ENCODE measurements at places on chromosomes 3 and 15. TPM values are rescaled to one million over a fixed set of nuclear protein-coding genes. Genes with fewer than 3 reads are reported as not detected.

GRCh38 chr3:157154563-157155330 is 5.2 kb downstream of the CCNL1 start:
- DNase-seq, result no peak

CRABP1 gene
- not detected for total RNA-seq

IL1RAP gene
- total RNA-seq, result 32.9 TPM

GRCh38 chr3:135161425-135161824 is 366.4 kb downstream of the EPHB1 start:
- DNase-seq, result no peak

DNA sequence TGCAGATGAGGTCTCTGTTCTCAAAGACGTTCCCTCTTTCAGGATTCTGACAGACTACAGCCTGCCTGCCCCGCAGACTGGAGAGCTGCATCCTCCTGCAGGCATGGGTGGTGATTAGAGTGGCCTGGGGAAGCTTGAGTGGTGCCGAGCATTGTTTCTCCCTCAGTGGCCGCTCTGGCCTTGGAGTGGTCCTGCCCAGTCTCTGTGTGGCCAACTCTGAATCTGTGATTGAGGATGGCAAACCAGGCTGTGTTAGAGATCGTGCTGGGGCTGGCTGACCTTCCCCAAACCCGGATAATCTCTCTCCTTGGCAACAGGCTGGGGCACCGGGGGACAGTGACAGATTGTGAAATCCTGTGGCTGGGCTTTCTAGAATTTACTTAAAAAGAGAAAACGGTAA is 11.0 kb upstream of the ADCY5 start:
- no peak for DNase-seq

DNA sequence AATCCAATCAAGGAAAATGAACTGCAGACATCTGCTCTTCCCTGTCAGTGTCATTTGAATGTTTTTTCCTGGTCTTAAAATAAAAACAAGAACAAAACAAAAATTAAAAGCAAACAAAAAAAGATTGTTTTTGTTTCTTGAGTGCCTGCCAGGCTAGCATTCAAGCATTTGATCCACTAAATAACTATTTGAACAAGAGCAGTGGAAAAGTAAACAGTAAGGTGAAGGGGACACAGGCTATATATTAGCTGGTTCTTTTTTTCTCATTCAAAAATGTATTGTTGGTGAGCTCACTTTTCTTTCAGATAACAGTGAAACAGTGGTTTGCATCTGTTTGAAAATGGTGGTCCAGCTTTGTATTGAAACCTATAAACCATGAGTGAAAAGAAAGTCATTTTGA is 586.9 kb upstream of the SGO1 start:
- DNase-seq, result no peak

DNA sequence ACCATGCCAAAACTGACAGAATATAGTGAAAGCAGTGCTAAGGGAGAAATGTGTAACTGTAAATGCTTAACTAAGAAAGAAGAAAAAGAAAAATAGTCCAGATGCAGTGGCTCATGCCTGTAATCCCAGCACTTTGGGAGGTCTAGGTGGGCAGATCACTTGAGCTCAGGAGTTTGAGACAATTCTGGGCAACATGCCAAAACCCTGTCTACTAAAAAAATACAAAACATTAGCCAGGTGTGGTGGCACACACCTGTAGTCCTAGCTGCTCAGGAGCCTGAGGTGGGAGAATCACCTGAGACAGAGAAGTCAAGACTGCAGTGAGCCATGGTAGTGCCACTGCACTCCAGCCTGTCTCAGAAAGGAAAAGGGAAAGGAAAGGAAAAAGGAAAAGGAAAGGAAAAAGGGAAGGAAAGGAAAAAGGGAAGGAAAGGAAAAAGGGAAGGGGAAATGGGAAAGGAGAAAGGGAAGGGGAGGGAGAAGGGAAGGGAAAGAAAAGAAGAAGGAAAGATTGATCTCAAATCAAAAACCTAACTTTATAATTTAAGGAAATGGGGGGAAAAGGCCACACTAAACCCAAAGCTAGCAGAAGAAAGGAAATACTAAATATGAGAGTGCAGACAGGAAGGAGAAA is 20.3 kb downstream of the C3orf33 start:
- DNase-seq, result no peak

CLRN1 gene
- total RNA-seq, result not detected

GRCh38 chr3:60160822-60161748 is 1090.2 kb downstream of the FHIT start:
- no peak for DNase-seq

ACKR4 gene
- 13.5 TPM for total RNA-seq

DNA sequence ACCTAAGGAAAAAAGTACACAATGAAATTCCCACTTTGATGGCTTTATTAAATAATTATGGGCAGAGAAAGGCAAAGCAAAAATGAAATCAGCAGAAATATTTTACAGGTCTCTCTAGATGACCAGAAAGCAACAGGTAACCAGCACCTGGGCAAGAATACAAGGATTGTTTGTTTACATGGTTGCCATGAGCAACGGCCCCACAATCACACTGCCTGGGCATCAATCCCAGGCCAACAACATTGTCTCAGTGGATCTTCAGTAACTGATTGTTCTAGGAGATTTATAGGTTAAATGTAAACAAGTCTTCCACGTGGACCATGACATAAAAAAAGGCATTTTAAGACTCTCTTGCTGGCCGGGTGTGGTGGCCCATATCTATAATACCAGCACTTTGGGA is 82.6 kb downstream of the PDZRN3 start:
- DNase-seq, result no peak

- DNase-seq, result no peak
Observed at GRCh38 chr15:35064576-35065190, 20.4 kb downstream of the NANOGP8 start.

DNA sequence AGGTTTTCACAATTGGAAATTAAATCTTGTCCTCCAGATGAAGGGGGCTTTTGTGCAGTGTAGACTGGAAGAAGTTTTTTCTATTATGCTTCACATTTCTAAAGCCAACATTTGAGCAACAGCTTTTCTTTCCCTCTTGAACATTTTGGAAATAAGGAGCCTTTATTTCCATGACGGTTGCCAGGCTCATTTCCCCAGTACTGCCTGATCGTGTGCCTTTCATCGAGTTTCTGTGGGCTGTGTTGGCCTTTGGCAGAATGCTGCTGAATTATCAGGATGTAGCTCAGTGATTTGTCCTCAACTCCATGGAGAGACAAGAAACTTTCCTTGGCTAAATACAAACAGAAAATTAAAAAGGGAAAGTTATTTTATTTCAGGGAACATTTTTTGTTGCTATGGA is 314.8 kb upstream of the LRRC3B start:
- no peak for DNase-seq

CRTAP gene
- 419 TPM for total RNA-seq

DNA sequence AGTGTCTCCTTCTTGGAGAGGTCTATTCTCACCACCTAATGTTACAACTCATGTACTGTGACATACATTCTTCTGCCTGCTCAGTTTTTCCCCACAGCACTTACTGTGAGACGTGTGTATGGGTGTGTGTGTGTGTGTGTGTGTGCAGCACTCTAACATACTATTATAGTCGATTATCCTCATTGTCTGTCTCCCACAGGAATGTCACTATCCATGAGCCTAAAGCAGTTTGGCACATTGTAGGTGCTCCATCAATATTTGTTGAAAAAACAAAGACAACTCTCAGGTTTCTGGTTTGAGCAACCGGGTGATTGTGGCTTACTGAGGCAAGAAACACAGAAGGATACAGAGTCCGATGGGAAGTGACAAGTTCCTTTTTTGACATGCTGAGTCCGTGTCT is 8.6 kb upstream of the ZNF148 start:
- no peak for DNase-seq

C3orf70 gene
- total RNA-seq, result 14.2 TPM

DNA sequence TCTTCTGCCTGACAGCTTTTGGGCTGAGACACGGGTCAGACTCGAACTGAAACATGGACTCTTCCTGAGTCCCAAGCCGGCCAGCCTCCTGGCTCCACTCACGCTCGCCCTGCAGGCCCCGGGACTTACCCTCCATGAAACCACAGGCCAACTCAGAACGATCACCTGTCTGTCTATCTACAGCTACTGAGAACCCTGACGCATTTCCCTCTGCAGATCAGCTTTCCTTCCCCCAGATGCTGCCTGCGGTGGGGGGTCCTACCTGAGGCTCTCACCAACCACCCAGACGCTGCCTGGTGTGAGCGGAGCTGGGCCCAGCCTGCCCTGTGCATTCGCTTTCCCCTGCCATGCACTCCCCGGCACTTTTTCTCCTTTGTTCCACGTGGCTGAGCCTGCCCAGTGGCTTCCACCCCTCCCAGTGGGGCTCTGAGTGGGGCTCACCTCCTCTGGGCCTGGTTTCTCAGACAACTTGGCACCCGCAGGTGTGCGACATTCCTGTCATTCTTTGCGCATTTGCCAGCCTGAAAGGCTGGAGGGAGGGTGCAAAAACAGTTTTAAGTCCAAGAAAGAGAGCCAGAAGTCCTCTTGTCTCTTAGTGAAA is 60.2 kb downstream of the PLXNA1 start:
- no peak for DNase-seq

HESX1 gene
- total RNA-seq, result 2.0 TPM

DNA sequence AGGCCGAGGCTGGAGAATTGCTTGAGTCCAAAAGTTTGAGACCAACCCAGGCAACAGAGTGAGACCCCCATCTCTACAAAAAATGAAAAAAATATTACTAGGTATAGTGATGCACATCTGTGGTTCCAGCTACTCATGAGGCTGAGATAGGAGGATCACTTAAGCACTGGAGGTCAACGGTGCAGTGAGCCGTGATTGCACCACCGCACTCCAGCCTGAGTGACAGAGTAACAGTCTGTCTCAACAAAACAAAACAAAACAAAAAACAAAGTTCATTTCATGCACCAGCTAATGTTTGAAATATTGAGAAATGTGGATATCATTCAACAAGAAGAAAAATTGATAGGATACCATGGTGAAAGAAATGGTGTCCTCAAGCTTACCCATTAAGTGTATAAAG is 450.5 kb upstream of the TPRG1 start:
- DNase-seq, result no peak

GRCh38 chr3:101849714-101850245 is 466 bp downstream of the NFKBIZ start:
- DNase-seq, result no peak

DNA sequence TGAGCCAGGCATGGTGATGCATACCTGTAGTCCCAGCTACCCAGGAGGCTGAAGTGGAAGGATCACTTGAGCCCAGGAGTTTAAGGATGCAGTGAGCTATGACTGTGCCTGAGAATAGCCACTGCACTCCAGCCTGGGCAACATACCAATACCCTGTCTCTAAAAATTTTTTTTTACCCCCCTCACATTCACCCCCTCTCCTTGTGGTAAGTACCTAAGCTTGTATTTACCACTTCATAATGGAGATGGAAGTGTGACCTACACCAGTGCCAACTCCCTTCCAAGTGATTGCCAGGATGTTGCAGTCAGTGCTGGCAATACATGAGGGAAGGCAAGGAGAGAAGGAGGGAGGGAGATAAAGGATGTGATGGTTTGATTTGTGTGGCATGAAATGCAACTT is 84.2 kb downstream of the LRRC28 start:
- DNase-seq, result no peak

TRPM1 gene
- total RNA-seq, result not detected

- DNase-seq, result no peak
Observed at GRCh38 chr3:186552408-186553031, 8.3 kb upstream of the CRYGS start.

- DNase-seq, result no peak
Observed at GRCh38 chr3:42052484-42053351, 38.4 kb upstream of the TRAK1 start.

- DNase-seq, result no peak
Observed at GRCh38 chr3:103184772-103185171, 750.0 kb downstream of the ZPLD1 start.

LRRC3B gene
- total RNA-seq, result not detected

DNA sequence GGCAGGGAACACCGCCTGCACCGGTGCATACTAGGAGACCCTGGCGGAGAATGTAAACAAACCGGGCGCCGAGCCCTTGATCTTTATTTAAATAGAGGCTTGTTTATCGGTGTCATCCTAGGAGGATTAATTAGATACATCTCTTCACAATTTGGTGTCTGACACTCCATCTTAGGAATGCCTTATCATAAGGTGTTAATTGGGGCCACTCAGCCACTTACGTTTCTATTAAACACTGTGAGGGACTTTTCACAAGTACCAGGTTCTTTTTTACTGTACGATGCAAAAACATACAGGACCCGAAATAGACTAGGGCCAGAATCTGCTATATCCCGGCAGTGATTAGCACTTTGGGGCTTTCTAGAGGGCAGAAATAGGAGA is 8.0 kb downstream of the EOMES start:
- no peak for DNase-seq

- no peak for DNase-seq
Observed at GRCh38 chr3:41131224-41131623, 68.1 kb upstream of the CTNNB1 start.

- no peak for DNase-seq
Observed at GRCh38 chr3:46027736-46028397, 584 bp upstream of the XCR1 start.

DNA sequence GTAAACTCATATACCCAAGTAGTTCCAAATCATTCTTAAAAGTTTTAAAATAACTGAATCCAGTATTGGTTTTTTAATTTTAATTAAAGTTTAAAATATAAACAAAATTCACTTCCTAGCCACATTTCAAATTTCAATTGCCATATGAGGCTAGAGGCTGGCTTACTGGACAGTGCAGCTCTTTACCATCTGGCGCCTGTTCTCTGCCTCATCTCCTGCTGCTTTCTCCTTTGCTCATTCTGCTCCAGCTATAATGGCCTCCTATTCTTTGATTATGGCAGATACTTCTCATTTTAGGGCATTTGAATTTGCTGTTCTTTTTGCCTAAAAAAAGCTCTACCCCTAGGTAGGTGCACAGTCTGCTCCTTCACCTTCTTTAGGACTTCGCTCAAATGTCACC is 19.1 kb downstream of the ARMC8 start:
- DNase-seq, result no peak

- DNase-seq, result no peak
Observed at GRCh38 chr3:52842424-52842823, 7.6 kb upstream of the MUSTN1 start.

GUCA1C gene
- total RNA-seq, result not detected

- no peak for DNase-seq
Observed at GRCh38 chr15:60529332-60529731, 50.4 kb upstream of the ICE2 start.

TRIM42 gene
- not detected for total RNA-seq

- no peak for DNase-seq
Observed at GRCh38 chr3:45665101-45665572, 24.1 kb upstream of the SACM1L start.

MYL3 gene
- total RNA-seq, result not detected

DNA sequence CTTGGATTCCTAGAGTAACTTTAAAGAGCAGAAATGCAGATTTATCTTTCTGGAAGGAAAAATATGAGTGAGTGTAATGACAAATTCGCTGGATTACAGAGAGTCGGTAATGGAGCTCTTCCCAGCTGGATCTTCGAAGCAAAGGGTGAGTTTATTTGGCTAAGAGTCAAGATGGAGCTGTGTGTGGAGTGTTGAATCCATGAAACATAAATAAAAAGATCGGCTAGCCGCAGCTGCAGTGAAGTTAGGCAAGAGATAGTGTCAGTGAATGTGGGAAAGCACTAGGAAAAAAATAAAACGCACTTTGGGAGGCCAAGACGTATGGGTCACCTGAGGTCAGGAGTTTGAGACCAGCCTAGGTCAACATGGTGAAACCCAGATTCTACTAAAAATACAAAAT is 10.3 kb downstream of the NAALADL2 start:
- no peak for DNase-seq

GPR62 gene
- total RNA-seq, result not detected

- DNase-seq, result no peak
Observed at GRCh38 chr15:96358821-96359615, 28.5 kb downstream of the NR2F2 start.

- DNase-seq, result no peak
Observed at GRCh38 chr15:69853544-69853951, 244.2 kb downstream of the TLE3 start.

SLC6A1 gene
- 4.6 TPM for total RNA-seq

GRCh38 chr15:40342416-40343320 is 1.9 kb upstream of the CCDC9B start:
- DNase-seq, result no peak
